ENCODE measurements at places on chromosomes 16 and 17.
A peak's percentile ranks its signal among the peaks of the same experiment; 100 is the strongest.

GRCh38 chr16:31214708-31215286, 878 bp downstream of the TRIM72 start:
- peaks cover 54% of the 10 kb centered on the region for H3K27me3 ChIP-seq
- DNase-seq = no peak
- H3K4me1 ChIP-seq = peaks cover 31% of the 10 kb centered on the region
- H3K4me3 ChIP-seq = peak overlapping the region; percentile 79
- no peak overlapping the region for H3K27ac ChIP-seq

DNA sequence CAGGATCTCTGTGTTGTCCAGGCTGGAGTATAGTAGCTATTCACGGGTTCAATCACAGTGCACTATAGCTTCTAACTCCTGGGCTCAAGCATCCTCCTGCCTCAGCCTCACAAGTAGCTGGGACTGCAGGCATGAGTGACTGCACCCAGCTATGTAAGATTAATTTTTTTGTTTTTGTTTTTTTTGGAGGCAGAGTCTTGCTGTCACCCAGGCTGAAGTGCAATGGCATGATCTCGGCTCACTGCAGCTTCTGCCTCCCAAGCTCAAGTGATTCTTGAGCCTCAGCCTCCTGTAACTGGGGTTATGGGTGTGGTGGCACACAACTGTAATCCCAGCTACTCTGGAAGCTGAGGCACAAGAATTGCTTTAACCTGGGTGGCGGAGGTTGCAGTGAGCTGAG, 15.8 kb downstream of the PPM1D start:
- H3K36me3 ChIP-seq = no peaks in the 10 kb centered on the region
- no peak overlapping the region for H3K27ac ChIP-seq
- DNase-seq = no peak
- no peak overlapping the region for H3K4me3 ChIP-seq

DNA sequence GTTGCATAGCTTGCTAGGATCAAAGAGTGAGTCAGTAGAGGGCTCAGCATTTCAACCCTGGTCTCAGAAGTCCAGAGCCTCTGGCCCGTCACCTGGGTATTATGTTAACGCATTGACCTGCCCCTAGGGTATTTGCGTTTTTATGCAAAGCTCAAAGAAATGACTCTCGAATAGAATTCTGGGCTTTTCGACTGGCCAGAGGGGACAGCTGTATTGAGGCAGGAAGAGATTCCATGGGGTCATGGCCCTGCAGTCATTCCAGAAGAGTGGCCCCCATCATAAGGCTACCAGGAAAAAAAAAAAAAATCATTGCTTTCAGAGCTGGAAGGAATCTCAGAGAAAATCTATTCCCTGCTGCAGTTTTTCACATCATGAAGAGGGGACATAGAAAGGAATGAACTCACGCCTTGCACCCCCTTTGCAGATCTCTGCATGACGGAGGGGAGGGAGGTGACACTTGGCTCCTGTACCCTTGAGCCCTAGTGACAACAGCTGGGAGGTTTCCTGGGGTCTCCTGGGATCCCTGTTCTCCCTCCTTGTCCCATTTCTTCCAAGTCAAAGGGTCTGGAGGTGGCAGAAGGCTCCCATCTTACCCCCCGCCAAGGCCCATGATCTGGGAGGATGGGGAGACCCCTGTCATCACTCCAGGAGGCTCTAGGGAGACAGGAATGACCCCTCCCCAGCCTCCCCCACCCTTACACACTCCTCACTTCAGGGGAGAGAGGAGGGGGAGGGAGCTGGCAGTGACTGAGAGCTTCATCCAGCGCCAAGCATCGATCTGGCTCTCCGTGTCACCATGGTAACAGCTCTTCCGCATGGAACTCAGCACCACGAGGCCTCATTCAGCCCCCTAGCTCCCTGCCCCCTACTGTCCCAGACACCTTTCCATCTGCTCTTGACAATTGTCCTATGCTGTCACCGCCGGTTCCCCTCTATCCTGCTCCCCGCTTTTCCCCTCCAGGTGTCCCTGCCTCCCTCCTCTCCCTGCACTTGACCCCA, 35.8 kb downstream of the GP2 start:
- H3K27me3 ChIP-seq = no peaks in the 10 kb centered on the region
- DNase-seq = no peak
- no peaks in the 10 kb centered on the region for H3K36me3 ChIP-seq
- no peak overlapping the region for H3K27ac ChIP-seq
- H3K4me3 ChIP-seq = no peak overlapping the region
- no peaks in the 10 kb centered on the region for H3K4me1 ChIP-seq

DNA sequence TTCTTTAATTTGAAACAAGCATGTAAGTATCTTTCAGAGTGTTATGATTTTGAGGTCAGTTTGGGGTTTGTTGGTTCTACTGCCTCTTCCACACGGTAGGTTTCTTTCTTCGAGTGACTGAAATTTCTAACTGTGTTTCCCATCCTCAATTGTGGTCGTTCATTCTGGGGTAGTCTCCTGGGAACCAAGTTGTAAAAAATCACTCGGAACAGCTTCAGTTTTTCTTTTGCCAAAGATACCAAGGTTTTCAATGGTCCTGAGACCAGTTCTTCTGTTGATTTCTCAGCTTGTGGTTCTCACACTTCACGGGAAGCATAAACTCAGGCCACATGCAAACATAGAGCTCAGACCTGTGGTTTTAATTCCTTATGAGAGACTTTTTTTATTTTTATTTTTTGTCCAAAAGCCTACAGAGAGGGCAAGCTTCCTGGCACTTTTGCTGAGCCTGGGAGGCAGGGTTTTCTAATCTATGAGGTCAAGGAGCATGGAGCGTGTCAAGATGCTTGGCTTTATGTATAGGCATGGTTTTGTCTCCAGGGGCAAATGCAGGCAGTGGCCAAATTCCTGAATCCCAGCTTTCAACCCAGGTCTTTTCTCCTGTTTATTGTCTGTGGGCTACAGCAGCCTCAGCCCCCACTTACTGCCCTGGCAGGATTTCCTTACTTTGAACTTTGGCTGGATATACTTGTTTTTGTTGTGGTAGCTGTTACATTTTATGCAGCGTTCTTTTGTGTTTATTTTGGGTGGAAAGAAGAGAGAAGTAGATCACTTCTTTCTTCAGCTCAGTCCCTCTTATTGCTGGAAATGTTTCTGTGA, 32.9 kb downstream of the HS3ST3A1 start:
- DNase-seq = no peak
- no peak overlapping the region for H3K4me3 ChIP-seq
- H3K36me3 ChIP-seq = no peaks in the 10 kb centered on the region
- H3K27ac ChIP-seq = no peak overlapping the region
- peaks cover 4% of the 10 kb centered on the region for H3K4me1 ChIP-seq

GRCh38 chr16:56357765-56358322, 67.5 kb downstream of the AMFR start:
- DNase-seq = no peak
- peak overlapping the region; percentile 81 for H3K4me3 ChIP-seq
- no peaks in the 10 kb centered on the region for H3K27me3 ChIP-seq
- no peak overlapping the region for H3K27ac ChIP-seq

GRCh38 chr17:36842231-36842819, 95.0 kb upstream of the LHX1 start:
- H3K4me1 ChIP-seq = peaks cover 9% of the 10 kb centered on the region
- no peak overlapping the region for H3K27ac ChIP-seq
- no peak for DNase-seq
- no peak overlapping the region for H3K4me3 ChIP-seq
- H3K36me3 ChIP-seq = no peaks in the 10 kb centered on the region
- peaks cover 59% of the 10 kb centered on the region for H3K27me3 ChIP-seq

All from activated T-cell treated with anti-CD3 and anti-CD28 coated beads, Interleukin-2, amount 50 U/mL, for 72 hours (primary cell).